ENCODE measurements at places on chromosomes 16 and 17.

DNA sequence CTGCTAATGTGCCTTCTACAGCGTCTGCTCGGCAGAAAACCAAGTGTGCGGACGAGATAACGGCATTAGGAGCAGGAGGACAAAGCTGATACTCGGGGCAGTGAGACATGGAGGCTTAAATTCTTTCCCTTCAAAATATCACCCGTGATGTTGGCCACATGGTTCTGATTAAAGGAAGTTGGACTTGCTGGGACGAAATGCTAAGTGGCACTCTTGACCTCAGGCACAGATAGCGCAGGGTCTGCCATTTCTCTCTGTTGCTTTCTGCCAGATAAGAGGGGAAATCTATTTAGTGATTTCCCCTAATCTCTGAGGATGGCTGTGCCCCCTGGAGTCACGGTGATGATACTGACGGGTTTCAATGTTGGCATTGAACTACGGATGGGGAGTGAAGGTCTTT lies 509.6 kb upstream of the EEF2KMT start:
- H3K4me1 ChIP-seq: no peaks in the 10 kb centered on the region
- no peaks in the 10 kb centered on the region for H3K36me3 ChIP-seq
- H3K4me3 ChIP-seq: no peak overlapping the region
- DNase-seq: no peak
- H3K27me3 ChIP-seq: peaks cover 31% of the 10 kb centered on the region

GRCh38 chr17:48037036-48037837 lies at the start of gene COPZ2:
TSS of gene COPZ2 (minus strand) at chr17:48037797. CDS start at chr17:48037777, 20 bp downstream.
- peaks cover 7% of the 10 kb centered on the region for H3K4me1 ChIP-seq
- peaks cover 38% of the 10 kb centered on the region for H3K27me3 ChIP-seq

- peaks cover 9% of the 10 kb centered on the region for H3K4me1 ChIP-seq
- DNase-seq: no peak
These were observed 14.4 kb upstream of the GJD3 start for GRCh38 chr17:40378966-40379365.

DNA sequence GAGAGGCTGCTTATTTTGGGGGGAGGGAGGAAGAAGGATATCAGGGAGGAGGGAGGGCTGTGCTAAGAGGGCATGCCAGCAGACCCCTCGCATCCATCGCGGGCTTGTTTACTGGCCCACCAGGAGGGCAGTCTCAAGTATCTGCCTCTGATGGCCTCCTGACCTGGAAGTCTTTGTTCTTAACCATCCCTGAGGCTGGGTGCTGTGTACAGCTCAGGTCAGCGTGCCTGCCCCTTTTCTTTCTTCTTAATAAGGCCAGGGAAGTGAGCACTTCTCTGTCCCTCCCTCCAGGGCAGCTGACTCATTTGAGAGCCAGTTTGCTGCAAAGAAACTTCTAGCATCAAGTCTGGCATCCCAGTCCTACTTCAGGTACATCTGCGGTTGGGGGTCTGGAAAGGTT lies 157.0 kb downstream of the CCDC182 start:
- no peaks in the 10 kb centered on the region for H3K27me3 ChIP-seq
- H3K36me3 ChIP-seq: no peaks in the 10 kb centered on the region
- peak overlapping the region; percentile 14 for H3K27ac ChIP-seq
- no peak overlapping the region for H3K4me3 ChIP-seq
- no peak for DNase-seq
- H3K4me1 ChIP-seq: peaks cover 43% of the 10 kb centered on the region

DNA sequence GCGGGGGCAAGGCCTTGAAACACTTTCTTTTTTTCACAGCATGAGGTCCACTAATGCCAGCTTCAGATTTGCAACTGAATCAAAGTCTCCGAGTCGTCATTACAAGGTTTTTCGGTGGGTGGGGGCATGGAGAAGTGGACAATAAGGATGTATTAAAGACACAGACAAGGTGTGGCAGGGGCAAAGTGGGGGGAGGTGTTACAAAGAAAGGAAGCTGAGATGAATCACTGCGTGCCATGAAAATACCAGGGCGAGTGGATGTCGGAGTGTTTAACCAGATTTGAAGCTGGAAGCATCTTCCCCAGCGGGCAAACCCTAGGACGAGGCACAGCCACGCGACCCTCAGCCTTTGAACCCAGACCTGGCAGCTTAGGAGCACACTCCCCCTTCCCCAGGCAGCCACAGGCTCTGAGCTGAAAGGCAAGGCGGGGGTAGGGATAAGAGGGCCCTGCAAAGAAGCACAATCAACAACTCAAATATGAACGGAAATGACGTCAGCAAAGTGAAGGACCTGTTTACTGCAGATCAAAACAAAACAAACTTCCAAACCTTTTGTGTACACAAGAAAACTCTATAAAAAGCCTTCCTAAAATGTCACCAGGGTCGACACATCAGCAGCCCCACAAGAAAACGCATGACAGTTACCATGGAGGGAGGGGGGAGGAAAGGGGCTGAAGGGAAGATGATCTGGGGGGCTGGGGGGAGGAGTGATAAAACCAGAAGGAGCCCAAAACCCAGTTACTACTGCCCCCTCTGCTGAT lies 5.6 kb upstream of the ZFHX3 start:
- no peaks in the 10 kb centered on the region for H3K4me1 ChIP-seq
- H3K4me3 ChIP-seq: no peak overlapping the region
- H3K27ac ChIP-seq: no peak overlapping the region
- H3K36me3 ChIP-seq: peaks cover 2% of the 10 kb centered on the region
- DNase-seq: no peak
- H3K27me3 ChIP-seq: no peaks in the 10 kb centered on the region

Measured in neural crest cell (in vitro differentiated cells).